ENCODE measurements at places on chromosomes 2 and 18.
A peak's percentile ranks its signal among the peaks of the same experiment; 100 is the strongest.

- DNase-seq = no peak
Observed at GRCh38 chr2:71691747-71692441, 238.5 kb downstream of the DYSF start.

GRCh38 chr18:9506046-9506792 lies 30.9 kb downstream of the RALBP1 start:
- peak; percentile 39 for DNase-seq

DNA sequence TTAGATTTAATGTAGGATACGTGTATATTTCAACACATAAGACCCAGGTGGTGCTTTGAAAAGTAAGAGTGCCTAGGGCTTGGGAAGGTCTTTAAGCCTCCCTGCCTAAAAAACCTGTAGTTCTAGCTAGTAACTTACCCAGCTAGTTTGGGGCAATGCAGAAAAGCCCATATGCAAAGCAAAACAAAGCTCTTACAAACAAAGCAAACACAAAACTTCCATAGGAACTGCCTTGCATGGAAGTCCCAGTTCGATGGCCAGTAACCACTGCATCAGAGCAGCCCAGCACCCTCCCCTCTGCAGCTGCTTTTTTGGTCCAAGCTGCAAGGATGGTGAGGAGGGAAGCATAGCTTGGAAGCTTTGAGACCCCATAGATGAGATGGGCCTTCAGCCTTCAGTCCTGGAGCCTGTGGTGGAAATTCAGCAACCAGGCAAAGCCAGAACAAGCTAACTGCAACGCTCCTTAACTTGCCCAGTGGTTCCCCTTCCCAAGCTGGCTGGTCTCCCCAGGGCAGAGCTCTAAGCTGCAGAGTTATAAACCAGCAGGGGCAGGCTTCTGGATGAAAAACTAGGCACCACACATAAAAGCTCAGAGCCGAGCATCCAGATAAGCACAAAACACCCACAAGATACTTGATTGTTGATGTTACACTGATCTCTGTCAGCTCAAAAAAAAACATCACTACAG lies 16.2 kb downstream of the C2orf76 start:
- no peak for DNase-seq

GRCh38 chr2:230823264-230823964 lies 41.3 kb upstream of the ITM2C start:
- DNase-seq = no peak

DNA sequence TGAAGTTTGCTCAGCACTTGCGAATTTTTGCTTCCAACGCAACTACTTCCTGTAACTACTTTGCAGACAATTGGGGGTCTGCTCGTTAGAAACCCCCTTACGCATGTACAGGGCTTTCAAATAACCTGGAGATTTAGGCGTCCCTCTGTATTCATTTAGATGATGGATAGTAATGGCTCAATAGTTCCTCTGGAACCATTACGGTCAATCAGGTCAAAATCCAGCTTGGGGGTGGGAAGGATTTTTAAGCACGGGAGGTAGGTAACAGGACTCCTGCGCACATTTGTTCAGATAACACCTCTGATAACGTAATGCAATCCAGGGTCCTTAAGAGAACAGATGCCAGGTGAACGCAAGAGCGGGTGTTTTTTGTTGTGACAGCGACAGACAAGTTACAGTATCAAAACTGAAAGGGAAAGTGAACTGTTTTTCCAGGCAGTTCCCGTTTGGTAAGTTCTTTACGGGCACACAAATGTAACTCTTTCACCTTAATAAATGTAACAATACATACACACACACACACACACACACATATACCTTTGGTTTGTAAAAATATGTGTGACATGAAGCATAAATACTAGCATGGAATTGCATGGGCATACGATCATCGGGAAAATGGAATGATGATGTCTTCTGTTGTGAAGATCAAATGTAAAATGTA lies 3.8 kb upstream of the OSR1 start:
- no peak for DNase-seq

DNA sequence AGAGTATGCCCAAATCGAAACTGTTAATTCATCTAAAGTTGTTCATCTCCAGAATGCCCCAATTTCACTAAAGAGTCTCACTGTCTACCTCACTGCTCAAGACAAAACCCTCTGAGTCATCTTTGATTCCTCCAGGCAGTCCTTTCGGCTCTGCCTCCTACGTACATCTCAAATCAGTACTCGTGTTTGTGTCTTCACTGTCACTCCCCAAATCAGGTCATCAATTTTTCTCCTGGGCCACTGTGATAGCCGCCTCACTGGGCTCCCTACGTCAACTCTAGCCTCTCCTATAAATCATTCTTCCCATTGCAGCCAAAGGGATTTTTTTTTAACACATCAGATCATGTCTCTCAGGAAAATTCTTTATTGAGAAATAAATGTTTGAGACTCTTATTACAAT lies 42.1 kb upstream of the TTC39C start:
- no peak for DNase-seq

GRCh38 chr2:74895001-74895400 lies 61.1 kb downstream of the HK2 start:
- no peak for DNase-seq

GRCh38 chr2:15814403-15814802 lies 125.9 kb upstream of the MYCN start:
- DNase-seq = peak; percentile 68

GRCh38 chr2:118672571-118673158 lies 174.8 kb downstream of the EN1 start:
- no peak for DNase-seq

GRCh38 chr2:54575379-54575888 lies 119.3 kb downstream of the SPTBN1 start:
- no peak for DNase-seq

DNA sequence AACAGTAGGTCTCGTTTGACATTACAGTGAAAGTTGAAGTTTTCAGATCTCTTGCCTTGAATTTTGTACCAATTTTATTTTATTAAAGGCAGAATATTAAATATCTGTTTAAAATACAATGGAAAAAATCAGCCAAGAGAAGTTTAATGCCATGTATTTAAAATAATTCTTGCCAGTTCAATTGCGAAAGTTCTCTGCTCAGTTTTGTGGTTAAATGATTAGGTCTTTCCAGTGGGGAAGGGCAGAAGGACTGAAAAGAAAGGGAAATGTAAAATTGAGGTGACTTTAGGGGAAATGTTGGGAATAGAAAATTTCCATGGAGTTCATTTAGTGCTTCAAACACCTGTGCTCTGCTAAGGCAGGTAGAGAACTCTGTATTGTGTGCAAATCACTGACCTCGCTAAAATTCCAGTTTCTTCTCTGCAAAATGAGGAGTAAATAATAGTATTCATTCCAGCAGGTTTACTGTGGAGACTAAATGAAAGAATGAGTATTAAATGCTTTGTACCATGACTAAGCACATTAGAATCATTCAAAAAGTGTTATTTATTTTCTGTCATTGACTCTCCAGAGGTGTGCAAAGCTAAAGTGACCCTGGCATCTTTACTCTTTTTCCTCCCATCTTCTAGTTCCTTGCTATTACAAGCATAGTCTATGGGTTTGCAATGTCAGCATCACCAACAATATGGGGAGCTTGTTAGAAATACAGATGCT lies 74.4 kb downstream of the KIAA1328 start:
- no peak for DNase-seq

- no peak for DNase-seq
Observed at GRCh38 chr2:211513446-211513845, 957.0 kb downstream of the CPS1 start.

DNA sequence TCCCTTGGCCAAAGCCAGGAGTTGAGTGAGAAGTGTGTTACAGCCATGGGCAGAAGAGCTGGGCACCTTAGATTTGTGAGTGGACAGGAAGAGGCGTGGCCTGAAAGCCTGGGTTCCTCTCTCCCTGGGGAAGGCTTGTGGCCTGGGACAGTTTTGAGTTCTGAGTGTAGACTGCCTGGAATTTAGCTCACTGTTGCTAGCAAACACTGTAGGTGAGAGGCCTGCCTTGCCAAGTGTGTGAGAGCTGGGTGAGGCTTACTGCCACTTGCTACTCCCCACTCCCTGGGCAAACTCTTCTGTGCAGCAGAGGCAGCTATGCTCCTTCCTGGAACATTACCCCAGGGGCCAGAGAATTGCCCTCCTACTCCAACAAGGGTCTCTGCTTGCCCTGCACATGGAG lies 150.0 kb upstream of the GALNT5 start:
- DNase-seq = no peak

GRCh38 chr2:197345846-197346370 lies 35.3 kb upstream of the ANKRD44 start:
- DNase-seq = no peak

DNA sequence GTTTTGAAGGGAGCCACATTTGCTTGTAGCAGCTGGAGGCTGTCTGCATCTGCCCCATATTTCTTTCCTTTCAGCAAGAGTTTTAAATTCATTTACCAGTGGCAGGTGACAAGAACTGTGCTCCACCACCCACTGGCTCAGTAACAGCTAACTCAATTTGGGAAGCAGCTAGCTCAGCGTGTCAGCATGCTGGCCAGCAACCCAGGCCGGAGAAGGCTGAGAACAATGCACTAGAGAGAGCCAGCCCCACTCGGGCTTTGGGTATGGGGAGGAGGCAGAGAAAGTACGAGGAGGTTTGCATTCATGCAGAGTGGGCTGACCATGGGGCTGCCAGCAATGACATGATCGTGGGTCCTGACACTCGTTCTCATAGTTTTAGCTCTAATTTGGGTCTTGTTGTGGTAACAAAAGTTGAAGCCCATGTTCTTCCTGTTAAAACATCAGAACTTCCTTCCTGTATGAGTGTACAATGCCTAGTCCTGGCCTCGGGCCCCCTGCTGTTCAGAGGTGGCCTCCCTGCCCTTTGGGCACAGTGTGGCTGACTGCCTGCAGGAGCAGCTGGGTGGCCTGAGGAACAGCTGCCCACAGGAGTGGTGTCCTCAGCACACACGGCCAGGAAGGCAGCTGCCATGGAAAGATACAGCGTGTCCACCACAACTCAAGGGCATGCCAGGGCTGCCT lies 23.0 kb downstream of the CDC42EP3 start:
- DNase-seq = no peak

DNA sequence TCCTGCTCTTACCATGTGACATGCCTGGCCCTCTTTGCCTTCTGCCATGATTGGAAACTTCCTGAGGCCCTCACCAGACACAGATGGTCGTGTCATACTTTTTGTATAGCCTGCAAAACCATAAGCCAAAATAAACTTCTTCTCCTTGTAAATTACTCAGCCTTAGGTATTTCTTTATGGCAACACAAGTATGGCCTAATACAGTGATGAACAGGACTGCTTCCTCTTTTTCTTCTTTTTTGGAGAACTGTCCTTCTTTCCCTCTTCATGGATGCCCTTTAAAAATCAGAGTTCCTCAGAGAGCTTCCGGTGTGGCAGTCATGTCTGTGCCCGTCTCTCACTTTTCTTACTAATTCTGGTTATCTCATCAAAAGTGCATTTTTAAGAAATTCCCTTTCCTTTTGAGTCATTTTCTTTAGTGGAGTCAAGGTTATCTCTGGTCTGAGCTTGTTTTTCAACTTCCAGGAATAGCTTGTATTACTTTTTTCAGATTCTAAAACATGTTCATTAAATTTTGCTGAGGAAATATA lies 9.2 kb upstream of the IL1A start:
- DNase-seq = no peak

DNA sequence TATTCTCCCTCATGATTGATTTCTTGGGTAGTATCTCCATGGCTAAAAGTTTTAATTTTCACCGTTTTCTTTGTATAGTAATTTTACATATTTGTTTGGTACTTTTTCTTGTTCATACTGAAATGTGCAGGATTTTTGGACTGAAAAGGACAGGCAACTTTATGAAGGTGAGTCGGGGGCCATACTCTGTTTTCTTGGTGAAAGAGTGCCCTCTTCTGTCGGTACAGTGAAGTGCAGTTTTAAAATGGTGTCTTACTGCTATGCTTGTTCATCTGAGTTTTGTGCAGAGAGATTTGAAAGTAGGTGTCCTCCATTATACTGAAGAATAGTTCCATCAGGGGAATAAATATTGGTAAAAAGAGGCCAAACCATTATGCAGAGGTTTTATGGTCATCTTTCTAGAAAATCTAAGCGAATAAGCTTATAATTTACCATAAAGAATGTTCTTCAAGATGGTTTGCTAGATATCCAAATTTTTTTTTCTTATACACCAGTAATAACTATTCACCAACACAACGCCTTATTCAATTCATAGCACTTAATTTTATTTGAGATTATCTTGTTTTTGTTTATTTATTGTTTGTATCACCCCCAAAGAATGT lies 8.7 kb upstream of the SERPINB13 start:
- DNase-seq = peak; percentile 27

DNA sequence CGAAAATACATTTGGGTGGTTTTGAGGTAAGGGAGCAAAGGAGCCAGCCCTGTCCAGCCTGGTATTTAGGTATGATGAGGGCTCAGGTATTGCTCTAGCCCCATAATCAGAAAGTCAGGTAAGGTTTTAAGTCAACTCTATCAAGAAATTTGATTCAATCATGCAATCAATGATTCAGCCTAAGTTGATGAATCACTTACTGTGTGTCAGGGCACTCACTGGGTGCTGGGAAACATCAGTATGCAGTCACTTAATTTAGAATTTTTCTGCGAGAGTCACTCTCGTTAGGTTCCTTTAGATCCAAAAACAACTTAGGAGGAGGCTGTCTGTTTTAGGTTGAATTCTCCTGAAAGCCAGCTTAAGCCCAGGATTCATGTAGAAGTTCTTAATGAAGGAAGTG lies 17.7 kb upstream of the SERPINB2 start:
- no peak for DNase-seq

DNA sequence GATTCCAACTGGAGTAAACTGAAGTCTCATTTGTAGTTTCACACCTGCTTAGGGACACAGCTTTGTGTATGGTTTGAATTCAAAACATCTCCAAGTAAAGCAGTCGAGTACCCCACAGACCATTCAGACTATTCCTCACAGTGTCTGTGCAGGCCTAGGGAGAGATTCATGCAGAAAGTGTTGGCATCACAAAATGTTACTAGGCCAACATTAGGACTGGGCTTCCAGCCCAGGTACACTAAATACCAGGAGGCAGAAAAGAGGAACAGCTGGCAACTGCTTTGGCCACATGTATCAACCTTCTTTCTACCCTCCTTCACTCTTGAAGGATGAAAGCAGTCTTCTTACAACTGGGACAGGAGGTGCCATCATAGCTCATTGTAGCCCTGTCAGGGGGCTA lies 270.4 kb upstream of the TMEFF2 start:
- DNase-seq = no peak

GRCh38 chr2:41605311-41605710 lies 442.5 kb upstream of the PKDCC start:
- no peak for DNase-seq

DNA sequence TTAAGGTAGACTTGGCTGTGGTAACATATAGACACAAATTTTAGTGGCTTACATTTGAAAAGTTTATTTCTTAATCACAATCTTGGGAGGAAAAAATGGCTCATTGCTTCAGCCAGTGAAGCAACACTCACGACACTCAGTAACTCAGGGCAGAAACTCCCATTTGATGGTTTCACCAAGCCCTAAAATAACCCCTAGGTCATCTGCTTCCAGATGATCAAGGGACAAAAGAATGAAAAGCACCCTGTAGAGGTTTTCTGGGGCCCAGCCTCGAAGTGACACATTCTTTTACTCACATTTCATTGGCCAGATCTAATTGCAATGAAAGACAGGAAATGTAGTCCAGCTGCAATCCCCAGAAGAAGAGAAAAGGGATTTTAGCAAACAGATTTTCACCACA lies 275.9 kb downstream of the TMX3 start:
- peak; percentile 47 for DNase-seq

GRCh38 chr2:156136566-156136965 lies 196.0 kb downstream of the NR4A2 start:
- DNase-seq = no peak
